ENCODE measurements at places on chromosomes 3 and 15.

- DNase-seq = no peak
Measured at GRCh38 chr3:141828890-141829289, 47.6 kb upstream of the ATP1B3 start.

GRCh38 chr3:119562307-119562961 is 3.0 kb upstream of the CD80 start:
- DNase-seq = no peak

GRCh38 chr3:167772992-167773391 is 37.5 kb downstream of the SERPINI1 start:
- no peak for DNase-seq

- DNase-seq = no peak
Measured at GRCh38 chr15:50053055-50053856, 65.8 kb downstream of the ATP8B4 start.

GRCh38 chr15:80977627-80978036 is 12.0 kb downstream of the MESD start:
- no peak for DNase-seq

DNA sequence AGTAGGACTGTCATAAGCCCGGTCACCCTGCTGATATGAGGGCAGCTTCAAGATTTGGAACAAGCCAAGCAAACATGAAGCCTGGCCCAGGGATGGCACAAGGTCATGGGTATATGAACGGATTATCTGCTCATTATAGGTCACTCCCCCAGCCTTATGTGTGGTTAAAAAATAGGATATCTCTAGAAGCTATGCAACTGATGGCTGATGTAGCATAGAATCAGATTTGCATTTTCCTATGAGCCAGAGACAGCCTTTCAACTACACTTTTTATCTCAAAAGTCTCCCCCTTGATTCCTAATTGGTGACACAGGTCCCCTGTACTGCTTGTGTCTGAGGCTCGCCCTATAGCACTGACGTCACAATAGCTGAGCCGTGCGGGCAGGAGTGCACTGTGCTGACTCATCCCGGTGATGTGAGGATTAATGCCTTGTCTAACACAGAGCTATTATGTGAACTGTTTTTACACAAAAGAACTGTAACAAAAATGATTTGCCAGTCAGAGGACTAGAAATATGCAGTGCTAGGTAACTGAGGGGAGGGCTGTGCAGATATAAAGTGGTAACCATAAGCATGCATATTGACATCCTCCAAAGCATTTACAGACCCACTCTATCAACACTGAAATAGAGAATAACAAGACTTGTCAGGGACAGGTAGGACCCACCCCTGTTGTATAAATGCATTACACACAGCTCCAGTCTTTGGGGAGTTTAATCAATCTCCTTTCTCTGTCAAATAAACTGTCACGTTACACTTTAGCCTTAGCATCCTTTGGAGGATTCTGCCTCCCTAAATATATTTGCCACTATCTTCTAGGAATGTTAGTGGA is 204.9 kb downstream of the TIGIT start:
- no peak for DNase-seq

GRCh38 chr3:111967651-111968274 is 11.1 kb upstream of the ABHD10 start:
- no peak for DNase-seq

DNA sequence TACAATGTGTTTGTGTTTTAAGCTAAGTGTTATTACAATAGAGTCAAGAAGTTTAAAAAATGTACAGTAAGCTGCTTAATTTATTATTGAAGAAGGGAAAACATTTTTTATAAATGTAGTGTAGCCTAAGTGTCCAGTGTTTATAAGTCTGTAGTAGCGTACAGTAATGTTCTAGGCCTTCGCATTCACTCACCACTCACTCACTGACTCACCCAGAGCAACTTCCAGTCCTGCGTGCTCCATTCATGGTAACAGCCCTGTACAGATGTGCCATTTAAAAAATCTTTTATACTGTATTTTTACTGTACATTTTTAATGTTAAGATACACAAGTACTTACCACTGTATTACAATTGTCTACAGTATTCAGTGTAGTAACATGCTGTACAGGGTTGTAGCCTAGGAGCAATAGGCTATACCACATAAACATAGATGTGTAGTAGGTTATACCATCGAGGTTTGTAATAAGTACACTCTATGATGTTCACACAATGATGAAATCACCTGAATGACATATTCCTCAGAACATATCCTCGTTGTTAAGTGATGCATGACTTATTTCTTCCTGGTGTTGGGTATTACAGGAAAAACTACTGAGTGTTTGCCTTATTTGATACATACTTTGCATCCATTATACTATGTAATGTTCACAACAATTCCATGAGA is 156.6 kb upstream of the NUDT16 start:
- no peak for DNase-seq

- no peak for DNase-seq
Measured at GRCh38 chr3:45544717-45545296, 49.7 kb upstream of the LIMD1 start.

DNA sequence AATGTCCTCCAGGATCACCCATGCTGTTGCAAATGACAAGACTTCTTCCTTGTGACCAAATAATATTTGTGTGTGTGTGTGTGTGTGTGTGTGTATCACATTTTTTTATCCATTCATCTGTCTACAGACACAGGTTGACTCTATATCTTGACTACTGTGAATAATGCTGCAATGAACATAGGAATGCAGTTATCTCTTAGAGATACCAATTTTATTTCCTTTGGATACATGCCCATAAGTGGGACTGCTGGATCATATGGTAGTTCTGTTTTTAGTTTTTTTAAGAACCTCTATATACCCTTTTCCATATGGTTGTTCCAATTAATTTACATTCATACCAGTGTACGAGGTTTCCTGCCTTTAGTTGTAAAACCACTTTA is 41.7 kb downstream of the GPR176 start:
- DNase-seq = no peak

DNA sequence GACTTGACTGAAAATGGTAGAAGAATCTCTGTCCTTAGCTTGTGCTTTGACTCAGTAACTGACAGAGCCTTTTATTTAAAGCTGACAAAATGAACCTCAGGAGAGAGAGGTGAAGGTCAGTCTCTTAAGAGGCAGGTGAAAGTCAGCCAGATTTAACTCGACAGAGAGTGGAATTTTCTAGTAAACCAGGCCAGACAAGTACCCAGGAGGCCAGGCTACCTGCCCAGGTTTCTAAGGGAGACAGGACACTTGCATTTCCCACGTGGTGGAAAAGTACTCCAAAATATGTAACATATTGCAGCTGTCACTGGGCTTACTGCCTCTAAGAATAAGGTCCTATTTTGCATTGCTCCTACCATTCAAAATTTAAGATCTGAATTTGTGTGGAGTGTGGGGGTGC is 167.9 kb downstream of the FMN1 start:
- DNase-seq = no peak

GRCh38 chr15:71171195-71171594 is 55.9 kb downstream of the THSD4 start:
- no peak for DNase-seq

DNA sequence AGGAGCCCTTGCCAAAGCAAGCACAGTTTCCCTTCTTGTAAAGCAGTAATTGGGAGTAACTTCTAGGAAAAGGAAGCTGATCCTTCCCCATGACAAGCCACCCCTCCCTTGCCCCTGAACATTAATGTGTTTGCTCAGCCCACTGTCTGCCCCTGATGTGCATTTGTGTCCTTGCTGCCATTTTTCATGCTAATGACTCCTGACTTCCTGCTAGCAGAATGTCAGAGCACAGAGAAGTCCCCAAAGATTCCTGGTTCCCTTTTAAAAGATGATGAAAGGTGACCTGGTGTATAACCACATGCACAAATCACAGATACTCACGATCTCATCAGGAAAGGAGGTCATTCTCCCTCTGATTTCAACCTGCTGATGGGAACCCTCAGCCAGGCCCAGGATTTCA is 44.2 kb upstream of the WNT5A start:
- DNase-seq = no peak

- no peak for DNase-seq
Measured at GRCh38 chr15:35736150-35736549, 190.2 kb upstream of the DPH6 start.

GRCh38 chr3:19899264-19899663 is 34.8 kb downstream of the EFHB start:
- DNase-seq = no peak

Data from iPS DF 6.9 (cell line).